AG09309 (cell line): ENCODE measurements at places on chromosomes 1 and 21.

DNA sequence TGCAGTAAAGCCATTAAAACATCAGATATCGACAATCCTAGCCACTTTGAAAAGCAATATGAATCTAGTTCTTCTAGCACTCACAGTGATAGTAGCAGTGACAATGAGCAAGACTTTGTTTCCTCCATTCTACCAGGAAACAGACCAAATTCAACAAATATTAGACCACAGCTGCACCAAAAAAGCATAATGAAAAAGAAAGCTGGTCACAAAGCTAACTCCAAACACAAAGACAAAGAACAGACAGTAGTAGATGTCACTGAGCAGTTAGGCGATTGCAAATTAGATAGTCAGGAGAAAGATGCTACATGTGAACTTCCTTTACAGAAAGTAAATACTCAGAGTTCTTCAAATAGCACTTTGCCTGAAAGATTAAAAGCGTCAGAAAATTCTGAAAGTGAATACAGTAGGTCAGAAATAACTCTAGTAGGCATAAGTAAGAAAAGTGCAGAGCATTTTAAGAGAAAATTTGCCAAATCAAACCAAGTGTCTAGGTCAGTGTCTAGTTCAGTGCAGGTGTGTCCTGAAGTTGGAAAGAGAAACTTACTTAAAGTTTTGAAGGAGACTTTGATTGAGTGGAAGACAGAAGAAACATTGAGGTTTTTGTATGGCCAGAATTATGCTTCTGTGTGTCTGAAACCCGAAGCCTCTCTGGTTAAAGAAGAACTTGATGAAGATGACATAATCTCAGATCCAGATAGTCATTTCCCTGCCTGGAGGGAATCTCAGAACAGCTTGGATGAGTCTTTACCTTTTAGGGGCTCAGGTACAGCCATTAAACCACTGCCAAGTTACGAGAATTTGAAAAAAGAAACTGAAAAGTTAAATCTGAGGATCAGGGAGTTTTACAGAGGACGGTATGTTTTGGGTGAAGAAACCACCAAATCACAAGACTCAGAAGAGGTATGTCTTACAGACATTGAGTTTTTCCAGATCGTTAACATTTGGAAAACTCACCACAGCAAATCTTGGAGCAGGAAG is 24.9 kb downstream of the RPAP2 start:
- no peak for DNase-seq

DNA sequence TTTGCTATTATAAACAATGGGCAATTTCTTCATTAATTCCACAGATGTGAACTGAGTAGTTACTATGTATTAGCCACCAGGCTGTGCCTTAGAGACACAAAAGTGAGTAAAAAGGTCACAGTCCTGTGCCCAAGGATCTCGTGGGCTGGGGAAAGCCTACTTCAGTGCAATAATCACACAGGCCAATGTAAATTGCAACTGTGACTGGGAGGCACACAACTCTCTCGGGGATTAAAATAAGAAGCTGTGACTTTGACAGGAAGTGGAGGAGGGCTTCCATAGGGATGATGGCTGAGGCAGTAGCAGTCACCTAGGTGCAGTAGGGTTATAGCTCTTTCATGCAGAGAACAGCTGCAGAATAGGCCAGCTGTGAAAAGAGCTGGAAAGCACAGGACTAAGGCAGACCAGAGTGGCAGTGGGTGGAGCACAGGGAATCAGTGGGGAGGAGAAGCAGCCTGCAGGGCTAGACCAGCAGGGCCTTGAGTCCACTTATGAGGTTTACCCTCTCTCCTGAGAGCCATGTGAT is 121.9 kb downstream of the MAB21L3 start:
- DNase-seq: no peak

DNA sequence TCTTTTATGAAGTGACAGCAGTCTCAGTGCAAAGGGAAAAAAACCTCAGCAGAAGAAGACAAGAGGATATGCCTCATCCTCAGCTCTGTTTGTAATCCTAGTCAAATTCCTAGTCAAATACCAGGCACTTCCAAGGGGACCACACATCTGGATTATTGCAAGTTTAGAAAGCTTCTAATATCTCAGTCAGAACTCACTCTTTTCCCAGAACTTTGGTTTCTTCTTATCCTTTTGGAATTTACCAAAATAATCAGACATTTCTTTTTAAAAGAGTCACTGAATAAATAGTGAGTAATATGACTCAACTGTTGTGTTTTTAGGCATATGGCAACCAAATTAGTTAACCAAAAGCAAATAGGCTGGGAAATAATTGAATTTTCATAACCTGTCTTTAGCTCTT is 47.8 kb downstream of the PRRX1 start:
- DNase-seq: no peak

- no peak for DNase-seq
These were observed 284.5 kb downstream of the NPHP4 start for GRCh38 chr1:5707566-5708345.

DNA sequence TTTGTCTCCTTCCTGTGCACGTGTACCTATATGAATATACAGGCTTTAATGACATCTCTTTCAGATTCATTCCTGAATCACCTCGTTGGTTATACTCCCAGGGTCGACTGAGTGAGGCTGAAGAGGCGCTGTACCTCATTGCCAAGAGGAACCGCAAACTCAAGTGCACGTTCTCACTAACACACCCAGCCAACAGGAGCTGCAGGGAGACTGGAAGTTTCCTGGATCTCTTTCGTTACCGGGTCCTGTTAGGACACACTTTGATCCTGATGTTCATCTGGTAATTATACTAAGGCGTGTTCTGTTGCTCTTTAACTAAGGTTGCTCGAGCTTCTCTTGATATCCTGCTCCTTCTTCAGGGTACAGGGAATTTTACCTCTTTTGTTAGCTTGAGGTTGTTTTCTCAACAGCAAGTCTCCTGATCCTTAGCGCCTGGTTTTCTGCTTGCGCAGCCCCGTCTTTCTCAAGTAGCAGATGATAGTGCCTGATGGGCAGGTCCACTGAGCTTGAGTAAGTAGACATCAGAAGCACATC is 55.1 kb downstream of the SLC22A15 start:
- DNase-seq: no peak
